Stimulated activated CD8-positive, alpha-beta memory T cell treated with anti-CD3 and anti-CD28 coated beads, Interleukin-15, amount 100 ng/mL, for 48 hours (primary cell): ENCODE measurements at places on chromosomes 5 and 9.

DNA sequence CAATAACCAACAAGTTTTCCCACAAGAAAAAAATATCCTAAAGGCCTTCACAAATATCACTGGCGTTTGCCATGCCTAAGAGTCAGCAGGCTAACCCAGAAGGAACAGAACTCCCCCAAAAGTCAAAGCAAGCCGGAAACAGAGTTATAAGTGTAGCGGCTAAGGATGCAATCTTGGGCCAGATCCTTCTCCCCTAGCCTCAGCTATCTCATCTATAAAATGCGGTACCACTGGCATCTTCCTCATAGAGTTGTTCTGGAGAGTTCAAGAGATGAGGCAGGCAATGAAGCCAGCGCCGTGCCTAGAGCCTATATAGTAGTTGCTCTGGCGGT lies 632 bp downstream of the DPM2 start:
- no peak for DNase-seq

DNA sequence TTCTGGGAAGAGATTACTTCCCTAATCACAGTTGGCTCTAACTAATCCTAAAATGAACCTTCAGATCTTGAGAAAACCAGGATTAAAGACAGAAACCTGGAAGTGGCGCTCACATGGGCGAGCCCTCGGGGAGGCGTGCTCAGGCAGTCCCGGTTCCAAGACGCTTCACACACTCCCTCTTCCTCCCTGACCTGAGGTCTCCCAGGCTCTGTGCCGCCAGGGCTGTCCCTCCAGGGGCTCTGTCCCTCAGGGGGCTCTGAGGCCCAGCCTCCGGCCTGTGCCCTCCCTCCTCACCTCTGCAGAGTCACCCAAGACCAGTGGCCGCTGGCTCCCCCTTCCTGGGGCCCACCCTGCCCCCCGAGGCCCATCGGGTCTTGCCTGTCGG lies 10.2 kb downstream of the SLC9A3 start:
- DNase-seq: no peak

GRCh38 chr5:150661821-150662596 lies 958 bp downstream of the MYOZ3 start:
- no peak for DNase-seq

GRCh38 chr9:110426052-110426709 lies 88.5 kb upstream of the TXNDC8 start:
- no peak for DNase-seq

- no peak for DNase-seq
These were observed 9.1 kb downstream of the SYK start for GRCh38 chr9:90810691-90811090.

DNA sequence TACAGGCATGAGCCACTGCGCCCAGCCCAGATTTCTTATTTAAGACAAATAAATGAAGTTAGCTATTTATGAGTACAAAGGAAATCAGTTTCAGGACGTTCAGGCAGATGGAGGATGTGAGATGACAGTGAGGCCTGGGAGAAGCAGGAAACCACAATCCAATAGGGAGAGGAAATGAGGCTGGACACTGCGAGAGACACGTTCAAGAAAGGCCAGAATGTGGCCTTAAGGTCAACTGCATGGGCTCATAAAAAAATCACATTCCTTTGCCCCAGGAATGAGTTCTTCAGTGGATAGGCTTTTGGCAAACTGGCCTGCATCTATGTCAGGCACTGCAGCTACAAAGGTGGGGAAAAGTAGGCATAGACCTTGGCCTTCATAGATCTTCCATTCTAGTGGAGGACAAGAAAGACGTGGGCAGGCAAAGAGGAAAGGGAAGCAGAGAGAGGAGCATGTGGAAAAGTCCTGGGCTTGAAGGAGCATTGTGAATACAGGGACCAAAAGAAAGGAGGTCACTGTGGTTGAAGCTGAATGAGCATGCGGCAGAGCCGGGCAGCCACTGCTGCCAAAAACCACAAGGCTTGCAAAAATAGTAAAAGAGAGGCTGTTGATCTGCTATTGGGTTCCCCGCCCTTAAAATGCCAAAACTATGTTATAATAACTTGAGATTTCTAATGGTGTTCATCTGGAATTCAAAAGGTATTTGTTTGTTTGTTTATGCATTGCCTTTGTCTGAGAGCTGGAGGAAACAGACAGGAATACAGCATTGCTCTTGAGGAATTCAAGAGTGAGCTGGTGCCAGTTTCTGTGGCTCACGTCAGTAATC lies 133.0 kb downstream of the GNA14 start:
- DNase-seq: no peak

DNA sequence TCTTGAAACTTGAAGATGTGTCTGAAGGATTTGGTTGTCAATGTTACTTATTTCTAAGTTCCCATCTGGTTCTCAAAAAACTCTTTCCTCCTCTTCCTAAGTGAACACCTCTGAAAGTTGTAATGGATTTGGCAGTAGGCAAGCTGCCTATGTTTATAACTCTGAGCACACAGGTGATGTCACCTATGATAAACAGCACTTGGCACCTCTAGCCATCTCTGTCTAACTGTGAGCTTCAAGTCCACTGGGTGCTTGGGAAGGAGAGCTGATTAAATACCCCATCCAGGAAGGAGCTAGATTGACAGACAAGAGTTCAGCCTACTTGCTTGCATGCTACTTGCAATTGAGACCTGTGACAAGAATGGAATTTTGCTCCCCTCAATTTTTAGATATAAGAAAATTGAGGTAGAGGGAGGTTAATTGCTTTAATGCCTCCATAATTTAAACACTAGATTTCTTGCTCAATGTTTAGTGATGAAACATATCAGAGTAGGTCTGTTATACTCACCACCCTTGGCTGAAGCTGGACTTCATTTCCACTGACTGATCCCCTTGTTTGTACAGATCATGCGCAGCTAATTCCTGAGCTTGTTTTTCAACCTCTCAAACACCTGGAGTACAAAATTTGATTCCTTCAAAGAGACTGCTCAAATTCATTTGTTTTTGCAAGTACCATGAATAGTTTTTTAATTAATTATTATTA lies 49.9 kb downstream of the PDE4D start:
- DNase-seq: no peak

DNA sequence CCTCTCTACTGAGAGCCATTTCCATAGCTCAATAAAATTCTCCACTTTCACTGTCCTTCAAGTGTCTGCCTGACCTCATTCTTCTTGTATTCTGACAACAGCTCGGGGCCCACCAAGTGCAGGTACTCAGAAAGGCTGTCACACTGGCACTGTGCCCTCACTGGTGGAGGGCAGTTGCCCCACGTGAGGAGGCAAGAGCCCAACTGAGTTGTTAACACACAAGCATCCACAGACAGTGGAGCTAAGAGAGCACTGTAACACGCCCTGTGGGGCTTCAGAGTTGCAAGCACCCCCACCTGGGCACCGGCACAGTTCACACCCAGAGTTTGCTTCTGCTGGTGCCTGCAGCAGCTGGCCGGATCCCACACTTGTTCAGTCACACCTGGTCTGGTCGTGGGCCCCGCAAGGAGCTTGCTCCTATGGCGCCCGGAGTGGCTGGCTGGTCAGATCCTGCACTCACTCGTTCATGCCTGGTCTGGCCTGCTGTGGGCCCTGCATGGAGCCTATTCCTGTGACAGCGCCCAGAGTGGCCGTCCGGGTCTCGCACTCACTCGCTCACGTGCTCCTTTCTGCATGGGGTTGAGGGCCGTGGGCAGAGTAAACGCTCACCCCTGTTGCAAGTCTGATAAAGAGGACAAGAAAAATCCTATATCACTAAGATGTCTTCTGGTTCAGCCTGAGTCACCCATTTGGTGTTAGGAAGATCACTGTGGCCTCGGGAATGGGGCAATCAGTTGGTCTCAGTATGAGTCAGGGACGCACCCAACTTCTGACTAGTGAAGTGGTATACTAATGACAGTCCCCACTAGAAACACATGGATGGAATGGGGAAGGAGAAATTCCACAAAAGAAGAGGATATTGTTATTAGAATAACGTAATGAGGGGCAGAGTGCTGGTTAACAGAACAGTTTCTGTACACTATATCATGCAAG lies 87.0 kb upstream of the CCNH start:
- no peak for DNase-seq

- peak; percentile 12 for DNase-seq
These were observed 112.8 kb upstream of the HMHB1 start for GRCh38 chr5:143699121-143699520.

- DNase-seq: no peak
These were observed 131.5 kb upstream of the SV2C start for GRCh38 chr5:75951716-75952115.

DNA sequence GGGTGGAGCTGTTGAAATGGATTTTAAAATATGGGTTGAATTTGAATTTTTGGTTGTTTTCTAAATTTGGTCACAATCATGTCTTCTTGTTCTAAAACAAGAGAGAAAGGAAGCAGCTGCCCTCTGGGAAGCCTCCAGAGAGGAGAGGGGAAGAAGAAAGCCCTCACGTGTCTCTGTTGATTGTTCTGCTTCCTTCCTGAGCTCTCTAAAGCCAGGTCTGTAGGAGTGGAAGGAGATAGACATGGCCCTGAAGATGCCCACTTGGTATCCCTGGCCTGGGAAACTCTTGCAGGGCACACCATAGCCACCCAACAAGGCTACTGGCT lies 59.6 kb downstream of the GALNT12 start:
- DNase-seq: no peak

GRCh38 chr9:214648-215493 lies at the start of gene DOCK8:
Gene DOCK8, plus strand, starts transcription at chr9:214865. Its CDS starts 112 bp downstream, at chr9:214977.
- DNase-seq: peak; percentile 28

DNA sequence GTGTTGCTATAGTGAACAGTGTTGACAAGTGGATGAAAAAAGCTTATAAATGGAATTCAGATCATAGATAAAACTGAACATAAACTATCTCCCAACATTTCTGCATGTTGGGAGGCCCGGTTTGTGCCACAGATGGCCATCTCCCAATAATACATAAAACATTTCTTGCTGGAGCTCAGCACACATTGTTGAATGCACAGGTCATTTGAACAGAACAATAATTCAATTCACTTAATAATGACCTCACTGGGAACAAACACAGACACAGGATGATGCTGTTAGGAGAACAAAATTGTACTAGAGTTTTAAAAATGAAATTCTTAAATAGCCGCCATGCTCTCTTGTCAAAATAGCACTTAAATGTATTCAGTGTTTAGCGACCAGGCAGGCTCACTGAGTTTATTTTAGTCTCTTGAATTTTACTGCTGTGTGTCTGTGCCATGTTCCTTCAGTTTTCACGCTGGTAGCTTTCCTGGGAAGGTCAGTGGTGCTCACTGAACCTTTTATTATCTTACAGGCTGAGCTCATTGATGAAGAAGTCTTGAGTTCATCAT lies 85.0 kb upstream of the SSBP2 start:
- no peak for DNase-seq

- no peak for DNase-seq
These were observed 214.5 kb upstream of the PUM3 start for GRCh38 chr9:3058409-3058808.

- DNase-seq: no peak
These were observed at the start of gene ELAVL2 for GRCh38 chr9:23826120-23826629. Gene ELAVL2, minus strand, starts transcription at chr9:23826240. Its CDS starts 64,006 bp downstream, at chr9:23762234.

DNA sequence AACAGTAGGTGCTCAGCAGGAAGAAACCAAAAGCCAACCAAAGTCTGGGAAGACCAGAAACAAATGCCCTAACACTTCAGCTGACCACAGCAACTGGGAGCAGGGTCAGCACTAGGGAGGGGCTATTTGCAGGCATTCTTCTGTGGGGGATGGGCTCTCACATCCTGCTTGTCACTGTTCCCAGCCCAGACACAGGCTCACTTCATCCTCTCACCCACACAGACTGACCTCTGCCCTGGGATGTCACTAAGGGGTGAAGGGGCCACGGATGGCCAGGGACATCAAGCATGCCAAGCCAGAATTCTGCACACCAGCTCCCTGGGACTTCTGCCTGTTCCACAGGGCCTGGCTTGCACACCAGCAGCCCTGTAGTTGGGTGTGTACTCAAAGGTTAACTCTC lies 28.7 kb downstream of the GFRA3 start:
- DNase-seq: no peak

GRCh38 chr9:83570359-83570758 lies 32.2 kb upstream of the FRMD3 start:
- no peak for DNase-seq

GRCh38 chr5:145479271-145479670 lies 355.9 kb downstream of the PRELID2 start:
- DNase-seq: no peak

GRCh38 chr5:5532306-5533076 lies 110.0 kb downstream of the ICE1 start:
- DNase-seq: no peak

DNA sequence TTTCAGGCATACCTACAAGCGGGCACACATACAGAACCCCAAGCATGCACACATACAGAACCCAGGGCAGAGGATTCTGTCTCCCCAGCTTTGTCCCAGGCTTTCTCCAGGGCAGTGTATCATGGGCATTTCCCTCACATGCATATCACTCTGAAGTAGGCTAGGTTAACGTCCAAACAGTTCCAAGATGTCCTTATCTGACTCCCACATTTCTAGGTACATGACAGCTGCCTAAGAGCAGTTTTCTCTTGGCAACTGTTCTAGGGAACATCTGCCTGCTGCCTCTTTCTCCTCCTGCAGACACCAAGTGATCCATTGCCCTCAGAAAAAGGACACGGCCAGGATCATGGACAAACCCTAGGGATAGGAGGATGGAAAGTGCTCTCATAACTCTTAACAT lies 84.9 kb upstream of the NR3C1 start:
- DNase-seq: no peak

GRCh38 chr9:7346144-7346543 lies 453.4 kb downstream of the DMAC1 start:
- no peak for DNase-seq

- DNase-seq: no peak
These were observed 3.2 kb downstream of the SURF2 start for GRCh38 chr9:133359399-133360175.

DNA sequence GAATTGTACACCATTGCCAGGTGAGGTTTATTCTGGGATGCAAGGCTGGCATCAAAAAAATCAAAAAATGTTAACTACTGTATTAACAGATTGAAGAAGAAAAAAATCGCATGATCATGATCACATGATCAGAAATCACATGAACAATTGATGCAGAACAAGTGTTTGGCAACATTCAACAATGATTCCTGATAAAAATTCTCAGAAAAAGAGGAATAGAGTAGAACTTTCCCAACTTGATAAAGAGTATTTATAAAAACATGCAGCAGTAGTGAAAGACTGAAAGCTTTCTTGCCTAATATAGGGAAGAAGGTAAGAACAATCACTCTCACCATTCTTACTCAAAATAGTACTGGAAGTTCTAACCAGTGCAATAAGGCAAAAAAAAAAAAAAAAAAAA lies 16.4 kb downstream of the SLCO4C1 start:
- no peak for DNase-seq

DNA sequence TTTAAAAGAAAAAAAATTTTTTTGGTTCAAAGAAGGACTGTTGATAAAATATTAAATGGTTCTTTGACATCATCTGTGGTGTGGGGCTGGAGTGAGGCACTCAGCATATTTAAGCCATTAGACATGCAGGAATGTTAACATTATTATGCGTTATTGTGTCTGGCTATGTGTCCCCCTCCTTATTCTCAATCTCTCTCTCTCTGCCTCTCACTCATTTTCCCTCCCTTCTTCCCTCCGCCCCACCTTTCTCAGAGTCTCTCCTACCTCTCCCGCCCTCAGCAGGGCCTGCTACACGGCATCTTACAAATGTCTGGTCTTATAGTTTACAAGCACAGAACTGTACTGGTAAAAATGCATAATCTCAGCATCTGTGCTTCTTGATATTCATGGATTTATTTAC lies 287.8 kb upstream of the TMEM161B start:
- no peak for DNase-seq

GRCh38 chr9:100355561-100355960 lies 2.8 kb upstream of the TEX10 start:
- DNase-seq: no peak

GRCh38 chr5:54895816-54896341 lies 89.5 kb downstream of the ESM1 start:
- DNase-seq: no peak
